Activated CD4-positive, CD25-positive, alpha-beta regulatory T cell treated with anti-CD3 and anti-CD28 coated beads, Interleukin-2, amount 50 U/mL, for 24 hours (primary cell): ENCODE measurements at places on chromosomes 3 and 15.

DNA sequence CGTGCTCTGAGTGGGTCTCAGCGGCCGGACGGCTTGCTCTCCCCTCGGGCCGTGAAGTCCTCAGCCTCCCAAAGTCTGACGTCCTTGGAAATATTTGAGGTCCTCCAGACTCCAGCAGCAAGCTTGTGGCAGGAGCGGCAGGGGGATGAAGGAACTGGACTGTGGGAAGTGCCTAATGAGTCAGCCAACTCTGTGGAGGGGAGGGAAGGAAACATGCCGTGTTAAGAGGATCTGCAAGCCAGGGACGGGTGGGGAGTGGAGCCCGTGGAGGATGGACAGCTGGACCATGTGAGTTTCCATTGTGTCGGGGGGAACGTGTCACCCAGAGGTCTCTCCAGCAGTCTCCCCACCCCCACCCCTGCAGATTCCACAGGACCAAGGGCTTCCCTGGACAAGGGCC lies 39.4 kb upstream of the IDH2 start:
- ATAC-seq: no peak

DNA sequence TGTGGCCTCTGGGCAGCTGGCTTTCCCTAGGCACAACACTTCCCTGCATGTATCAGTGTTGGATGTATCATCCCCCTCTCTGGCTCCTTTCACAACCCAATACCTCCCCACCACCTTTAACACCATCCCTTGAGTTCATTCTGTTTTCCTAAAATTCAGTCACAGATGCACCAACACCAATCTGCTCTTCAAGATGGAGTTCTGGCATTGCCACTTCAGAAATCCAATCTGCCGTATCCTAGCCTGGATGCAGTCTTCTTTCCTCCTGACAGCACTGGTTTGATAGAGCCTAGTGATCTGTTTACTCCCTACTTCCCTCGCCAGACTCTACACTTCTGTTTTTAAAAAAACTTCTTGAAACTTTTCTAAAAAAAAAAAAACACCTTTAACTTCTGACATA lies 21.7 kb downstream of the PXYLP1 start:
- ATAC-seq: no peak

DNA sequence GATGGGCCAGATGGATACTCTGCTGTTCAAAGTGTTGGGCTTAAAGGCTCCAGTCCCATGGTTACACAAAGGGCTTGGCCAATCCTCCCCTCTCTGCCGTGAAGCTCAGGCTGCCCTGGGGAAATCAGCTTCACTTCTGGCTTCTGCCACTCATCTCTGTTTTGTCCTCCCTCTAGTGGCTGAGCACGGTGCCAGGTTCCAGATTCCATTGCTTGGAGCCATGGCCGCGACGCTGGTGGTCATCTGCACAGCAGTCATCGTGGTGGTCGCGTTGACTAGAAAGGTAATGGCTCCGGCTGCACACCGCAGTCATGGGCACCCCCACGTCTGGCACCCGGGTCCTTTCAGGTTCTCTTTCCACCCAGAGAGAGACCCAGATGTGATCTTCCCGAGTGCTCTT lies 5.6 kb downstream of the TIGIT start:
- peak; percentile 30 for ATAC-seq

DNA sequence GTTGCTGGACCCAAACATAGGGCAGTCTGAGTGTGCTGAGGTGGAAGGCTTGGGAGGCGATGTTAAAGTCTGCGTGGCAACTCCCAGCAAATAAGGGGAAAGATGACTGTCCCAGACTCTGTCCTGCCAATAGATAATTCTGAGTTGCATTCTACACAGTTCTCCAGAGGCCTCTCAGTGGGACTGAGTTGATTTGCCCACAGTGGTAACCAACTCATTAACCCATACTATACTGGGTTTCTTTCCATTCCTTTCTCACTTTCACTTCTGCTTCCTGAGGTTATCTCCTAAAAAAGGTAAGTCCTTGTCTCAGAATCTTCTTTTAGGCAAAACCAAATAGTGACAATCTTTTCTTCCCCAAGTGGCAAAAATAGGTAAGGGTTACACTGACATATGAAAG lies 549.9 kb upstream of the DPPA4 start:
- ATAC-seq: no peak

GRCh38 chr3:128235207-128235926 lies 82.1 kb downstream of the EEFSEC start:
- ATAC-seq: no peak

GRCh38 chr3:99249627-99250026 lies 348.1 kb upstream of the DCBLD2 start:
- ATAC-seq: no peak

DNA sequence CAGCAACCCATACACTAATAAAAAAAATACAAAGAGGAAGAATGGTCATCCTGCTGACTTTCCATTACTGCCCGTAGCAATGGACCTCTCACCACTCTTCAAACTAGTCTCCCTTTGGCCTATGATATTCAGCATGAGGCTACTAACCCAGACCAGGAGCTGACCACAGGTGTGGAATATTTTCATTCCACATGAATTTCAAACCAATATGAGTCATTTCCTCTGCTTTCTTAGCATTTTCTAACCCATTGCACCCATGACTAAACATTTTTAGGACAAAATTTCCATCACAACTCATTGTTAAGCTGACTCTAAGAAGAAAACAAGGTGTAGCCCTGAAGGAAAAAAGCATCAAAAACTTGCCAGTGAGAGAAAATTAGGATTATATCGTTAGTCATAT lies 34.0 kb upstream of the ZPLD1 start:
- no peak for ATAC-seq

- no peak for ATAC-seq
These were observed 9.0 kb upstream of the SELENOT start for GRCh38 chr3:150594150-150594549.

DNA sequence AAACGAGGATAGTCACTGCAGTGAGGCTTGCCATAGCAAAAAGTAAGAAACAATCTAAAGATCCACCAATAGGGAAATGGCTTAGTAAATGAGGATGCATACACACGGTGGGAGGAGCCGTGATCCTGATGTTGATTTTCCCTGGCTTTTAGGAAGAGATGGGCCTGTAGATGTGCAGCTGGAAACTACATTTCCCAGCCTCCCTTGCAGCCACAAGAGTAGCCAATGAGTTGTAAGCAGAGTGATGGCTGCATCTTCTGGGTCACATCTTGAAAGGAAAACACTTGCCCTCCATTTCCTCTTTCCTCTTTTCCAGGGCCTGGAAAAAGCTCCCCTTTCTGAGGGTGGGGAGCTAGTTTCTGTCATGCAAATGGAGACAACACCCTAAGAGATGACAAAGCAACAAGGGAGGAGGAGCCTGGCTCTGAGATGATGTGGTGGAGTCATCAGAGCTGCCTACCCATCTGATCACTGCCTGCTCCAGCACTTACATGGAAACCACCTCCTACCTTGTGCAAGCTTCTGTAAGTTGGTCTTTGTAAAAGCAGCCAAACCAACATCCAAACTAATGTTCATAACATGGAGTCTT lies 139.1 kb downstream of the TLE3 start:
- ATAC-seq: no peak

DNA sequence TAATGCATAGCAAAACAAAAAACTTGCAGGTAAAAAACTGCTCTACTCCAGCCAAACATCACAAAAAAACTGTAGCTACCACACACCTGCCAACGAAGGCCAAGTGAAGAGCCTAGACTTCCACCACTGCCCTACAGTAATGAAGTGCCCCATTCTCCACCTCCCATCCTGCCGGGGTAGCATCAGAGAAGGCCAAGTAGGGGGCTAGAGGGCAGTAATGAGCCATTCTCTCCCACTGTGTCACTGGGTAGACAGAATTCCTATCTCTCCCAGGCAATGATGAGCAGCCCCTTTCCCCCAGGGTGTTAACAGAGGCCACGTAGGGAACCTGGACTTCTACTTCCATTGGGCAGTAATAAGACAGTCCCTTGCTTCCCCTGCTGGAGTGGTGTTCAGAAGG lies 9.5 kb downstream of the SEC22C start:
- peak; percentile 51 for ATAC-seq

- ATAC-seq: peak; percentile 7
These were observed 111.1 kb downstream of the KLF13 start for GRCh38 chr15:31437686-31438085.

- no peak for ATAC-seq
These were observed 102.6 kb downstream of the EFL1 start for GRCh38 chr15:82159922-82160321.

DNA sequence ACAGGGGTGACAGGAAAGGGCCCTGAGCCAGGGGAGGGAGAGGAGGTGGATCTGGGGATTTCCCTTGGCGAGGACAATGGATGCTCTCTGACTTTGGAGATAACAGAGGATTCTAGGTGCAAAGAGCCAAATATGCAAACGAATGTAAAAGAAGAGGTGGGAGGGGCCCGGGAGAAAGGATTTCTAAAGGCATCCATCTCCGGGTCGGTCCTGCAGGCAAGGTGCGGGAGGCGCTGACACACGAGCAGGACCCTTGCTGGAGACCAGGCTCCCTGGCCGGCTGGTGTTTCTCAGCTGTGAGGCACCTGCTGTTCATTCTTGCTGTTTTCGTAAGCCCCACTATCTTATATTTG lies 115.2 kb upstream of the TLE3 start:
- no peak for ATAC-seq

DNA sequence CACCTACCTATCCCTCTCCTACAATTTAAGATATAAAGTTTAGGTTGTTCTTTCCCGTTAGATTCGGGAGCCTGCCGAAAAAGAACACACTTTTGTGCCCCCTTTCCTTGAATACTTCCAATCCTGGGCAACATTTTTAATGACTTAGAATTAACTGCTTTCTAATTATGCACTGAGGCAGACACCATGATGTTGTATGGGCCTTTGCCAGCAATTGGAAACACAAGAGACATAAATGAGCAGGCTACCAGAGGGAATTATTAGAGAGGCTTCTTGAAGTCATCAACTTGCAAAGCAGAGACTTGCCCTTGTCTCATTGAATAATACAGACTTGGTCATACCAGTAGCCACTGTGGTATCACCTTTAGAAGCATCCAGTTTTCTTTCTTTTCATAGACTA lies 96.8 kb downstream of the CDIN1 start:
- no peak for ATAC-seq

- no peak for ATAC-seq
These were observed 6.2 kb downstream of the ZXDC start for GRCh38 chr3:126469479-126469878.

DNA sequence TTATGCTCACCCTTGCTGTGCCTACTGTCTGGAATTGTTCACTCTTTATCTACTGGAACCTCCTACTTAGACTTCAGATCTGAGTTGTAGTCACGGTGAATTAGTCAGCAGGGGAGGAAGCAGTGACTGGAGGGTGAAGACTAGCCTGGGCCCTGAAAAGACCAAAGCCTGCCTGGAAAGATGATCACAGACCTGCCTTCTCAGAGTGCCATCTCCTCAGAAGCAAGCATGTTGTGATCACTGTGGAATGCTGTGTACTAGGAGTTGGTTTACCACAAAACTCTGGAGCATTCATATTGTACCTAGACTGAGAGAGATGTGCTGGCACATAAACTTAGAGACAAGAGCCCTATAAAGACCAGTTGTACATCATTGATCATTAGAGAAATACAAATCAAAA lies 100.7 kb upstream of the SCN10A start:
- ATAC-seq: no peak

DNA sequence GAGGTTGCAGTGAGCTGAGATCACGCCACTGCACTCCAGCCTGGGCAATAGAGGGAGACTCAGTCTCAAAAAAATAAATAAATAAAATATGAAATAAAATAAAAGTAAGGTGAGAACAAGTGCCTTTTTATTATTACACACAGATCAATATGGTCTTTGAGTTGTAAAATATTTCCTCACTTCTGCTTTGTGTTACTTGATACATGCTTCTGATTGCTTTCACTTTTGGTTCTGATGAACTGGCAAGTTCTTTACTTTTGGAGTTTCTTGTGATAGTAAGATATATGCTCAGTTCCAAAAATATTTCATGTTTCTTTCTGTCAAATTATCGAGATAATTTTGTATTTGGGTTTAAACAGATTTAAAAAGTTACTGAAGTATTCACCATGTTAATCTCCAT lies 16.6 kb upstream of the GYG1 start:
- ATAC-seq: no peak

DNA sequence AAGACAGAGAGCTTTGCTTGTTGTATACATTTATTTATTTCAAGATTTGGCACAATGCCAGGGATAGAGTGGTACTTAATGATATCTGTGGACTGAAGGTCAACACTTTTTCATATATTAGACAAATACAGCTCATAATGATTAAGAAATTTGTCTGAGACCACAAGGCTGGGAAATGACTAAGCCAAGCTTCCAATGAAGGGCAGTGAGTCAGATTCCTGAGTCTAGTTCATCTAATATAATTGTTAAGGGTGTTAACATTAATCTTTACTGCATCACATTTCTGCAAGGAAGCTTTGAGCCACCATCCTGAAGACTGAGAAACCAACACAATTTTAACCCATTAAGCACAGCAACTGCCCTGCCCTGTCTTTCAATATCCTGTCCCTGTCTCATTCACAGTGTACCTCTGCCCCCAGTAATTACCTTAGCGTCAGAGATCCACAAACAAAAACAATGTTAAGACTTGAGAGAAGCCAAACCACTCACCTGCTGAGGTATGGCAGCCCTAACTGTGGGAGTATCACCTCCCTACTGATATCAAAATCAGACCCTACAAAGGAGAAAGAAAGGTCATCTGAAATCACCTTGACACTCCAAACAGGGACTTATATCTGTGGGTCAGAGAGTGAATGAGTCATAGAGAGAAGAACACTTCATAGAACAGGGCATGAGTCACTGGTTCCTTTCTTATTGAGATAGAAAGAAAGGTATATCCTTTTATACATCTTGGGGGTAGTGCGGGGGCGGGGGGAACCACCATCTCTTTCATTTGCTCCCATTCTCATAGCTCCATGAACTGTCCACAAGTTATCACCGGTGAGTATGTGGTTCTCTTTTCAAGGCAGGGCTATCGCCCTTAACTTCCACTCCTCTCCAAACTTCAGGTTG lies 74.7 kb downstream of the MAGI1 start:
- peak; percentile 91 for ATAC-seq

GRCh38 chr3:9862391-9863057 lies 17.5 kb downstream of the CIDEC start:
- ATAC-seq: peak; percentile 72

DNA sequence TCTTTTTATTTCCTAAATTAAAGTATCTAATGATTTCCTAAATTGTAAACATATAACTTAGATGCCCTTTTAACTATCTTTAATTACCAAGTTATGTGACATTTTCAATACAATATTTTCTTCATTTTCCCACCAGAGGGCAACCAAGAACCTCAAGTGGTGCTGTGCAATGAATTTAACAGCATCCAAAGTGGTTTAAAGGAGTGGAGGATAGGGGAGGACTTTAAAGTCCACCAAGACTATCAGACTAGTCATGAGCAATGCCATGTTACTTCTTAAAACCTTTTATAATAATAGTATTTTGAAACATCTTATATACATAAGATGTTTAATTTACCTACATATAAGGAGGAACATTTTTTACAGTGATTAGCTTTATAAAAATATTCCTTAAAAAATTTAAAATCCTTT lies 74.4 kb downstream of the DLG1 start:
- no peak for ATAC-seq
